Activated CD4-positive, alpha-beta T cell treated with anti-CD3 and anti-CD28 coated beads, Interleukin-2, amount 50 U/mL, for 24 hours (primary cell): ENCODE measurements at places on chromosomes 4 and X.

DNA sequence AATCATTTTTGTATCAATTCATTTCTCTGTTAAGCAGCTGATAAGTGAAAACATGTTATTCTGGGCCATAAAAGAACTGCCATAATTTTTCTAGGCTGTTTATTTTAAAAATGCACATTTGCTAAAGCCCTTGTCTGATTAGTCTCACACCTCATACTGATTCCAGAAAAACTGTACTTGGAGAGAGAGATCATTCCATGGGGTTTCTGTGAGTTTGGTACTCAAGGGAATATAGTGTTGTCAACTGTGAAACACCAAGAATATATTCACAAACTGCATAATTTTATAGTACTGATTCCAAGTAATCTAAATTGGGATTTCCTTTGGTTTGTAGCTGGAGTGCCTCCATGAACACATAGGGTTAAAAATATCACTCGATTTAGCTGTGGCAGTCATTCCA, 547.6 kb downstream of the RPA4 start:
- DNase-seq, result no peak

GRCh38 chr4:6257247-6258025, 12.2 kb upstream of the WFS1 start:
- DNase-seq, result no peak

- DNase-seq, result no peak
Observed at GRCh38 chr4:156515295-156515694, 456.3 kb downstream of the PDGFC start.

- no peak for DNase-seq
Observed at GRCh38 chr4:47669946-47670345, 167.9 kb downstream of the CORIN start.

GRCh38 chrX:123085311-123085940, 98.7 kb upstream of the GRIA3 start:
- no peak for DNase-seq

- DNase-seq, result no peak
Observed at GRCh38 chr4:98601708-98602107, 56.7 kb downstream of the TSPAN5 start.

- DNase-seq, result no peak
Observed at GRCh38 chr4:8287343-8288280, 18.1 kb downstream of the HTRA3 start.
